ENCODE measurements at places on chromosomes 5 and 9.

DNA sequence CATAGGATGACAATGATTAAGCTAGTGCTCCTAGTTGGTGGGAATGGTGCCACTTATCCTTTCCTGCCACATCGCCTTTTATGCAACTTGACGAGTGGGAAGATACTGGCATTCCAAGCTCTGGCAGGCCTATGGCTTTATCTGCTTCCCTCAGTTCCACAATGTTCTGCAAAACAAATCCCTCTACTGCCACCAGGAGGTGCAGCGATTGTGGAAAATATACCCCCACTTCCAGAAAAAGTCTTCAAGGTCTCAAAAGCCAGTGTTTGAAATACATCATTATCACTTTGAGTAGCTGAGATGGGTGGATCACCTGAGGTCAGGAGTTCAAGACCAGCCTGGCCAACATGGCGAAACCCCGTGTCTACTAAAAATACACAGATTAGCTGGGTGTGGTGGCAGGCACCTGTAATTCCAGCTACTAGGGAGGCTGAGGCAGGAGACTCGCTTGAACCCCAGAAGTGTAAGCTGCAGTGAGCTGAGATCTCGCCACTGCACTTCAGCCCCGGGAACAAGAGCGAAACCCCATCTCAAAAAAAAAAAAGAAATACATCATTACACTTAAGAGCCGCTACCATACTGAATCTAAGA, 3.4 kb downstream of the CLINT1 start:
- DNase-seq: peak; percentile 75

DNA sequence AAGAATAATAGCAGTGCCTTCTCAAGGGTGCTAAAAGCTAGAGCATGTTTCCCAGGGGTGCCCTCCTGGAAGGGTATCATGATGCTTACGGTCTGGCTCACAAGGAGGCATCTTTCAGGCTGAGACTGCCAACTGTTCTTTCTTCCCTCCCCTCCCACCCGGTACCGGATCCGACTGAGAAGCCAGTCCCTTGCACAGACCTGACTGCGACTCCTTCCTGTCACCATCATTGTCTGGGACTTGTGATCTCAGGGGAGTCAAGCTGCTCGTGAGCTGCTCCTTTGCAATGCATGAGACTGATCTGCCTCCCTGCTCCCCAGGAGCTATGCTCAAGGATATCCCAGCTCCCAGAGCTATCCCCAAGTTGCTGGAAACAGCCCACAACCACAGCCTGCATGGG, 170.8 kb downstream of the GADD45G start:
- DNase-seq: no peak

DNA sequence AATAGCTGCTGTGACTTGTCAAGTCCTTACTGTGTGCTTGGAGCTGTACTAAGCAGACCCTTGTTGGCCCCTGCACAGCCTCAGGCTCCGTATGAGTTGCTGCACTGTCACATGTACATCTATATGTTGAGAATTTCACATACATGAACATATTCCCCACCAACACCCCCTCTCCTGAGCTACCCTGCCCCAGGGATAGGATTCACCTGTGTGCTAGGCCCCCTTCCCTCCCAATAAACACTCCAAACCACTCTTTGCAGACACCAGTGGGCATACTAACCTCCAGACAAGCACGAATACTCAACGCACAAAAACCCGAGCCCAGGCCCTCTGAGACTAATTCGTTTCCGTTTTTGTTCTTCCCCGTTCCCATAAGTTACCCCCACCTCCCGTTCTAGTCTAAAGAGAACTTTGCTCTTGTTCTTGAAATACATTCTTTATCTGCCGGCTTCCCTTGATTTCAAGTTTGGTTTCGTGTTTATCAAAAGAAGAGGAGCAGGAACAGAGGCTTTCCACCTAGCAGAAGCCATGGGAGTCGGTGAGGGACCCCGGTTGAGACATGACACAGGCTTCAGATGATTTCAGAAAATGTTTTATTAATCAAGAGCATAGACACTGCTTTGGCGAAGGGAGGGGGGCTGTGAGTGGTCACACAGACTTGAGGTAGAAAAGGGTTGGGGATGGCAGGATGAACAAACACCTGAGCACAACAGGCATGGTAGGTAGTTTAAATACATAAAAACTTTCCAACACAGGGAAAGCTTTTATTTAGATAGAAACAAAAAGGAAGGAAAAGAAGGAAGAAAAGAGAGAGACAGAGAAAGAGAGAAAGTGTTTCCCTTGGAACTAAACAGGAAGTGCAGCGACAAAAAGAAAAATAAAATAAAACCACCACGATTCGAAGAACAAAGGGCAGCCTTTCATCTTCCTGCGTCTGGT, 3.4 kb downstream of the HAND1 start:
- DNase-seq: peak; percentile 30

- no peak for DNase-seq
These were observed 136.7 kb downstream of the MAN2A1 start for GRCh38 chr5:109826426-109826825.

GRCh38 chr5:179415291-179416060, 70.2 kb upstream of the ADAMTS2 start:
- DNase-seq: no peak

GRCh38 chr9:73780916-73781315, 629.3 kb downstream of the ANXA1 start:
- peak; percentile 9 for DNase-seq

DNA sequence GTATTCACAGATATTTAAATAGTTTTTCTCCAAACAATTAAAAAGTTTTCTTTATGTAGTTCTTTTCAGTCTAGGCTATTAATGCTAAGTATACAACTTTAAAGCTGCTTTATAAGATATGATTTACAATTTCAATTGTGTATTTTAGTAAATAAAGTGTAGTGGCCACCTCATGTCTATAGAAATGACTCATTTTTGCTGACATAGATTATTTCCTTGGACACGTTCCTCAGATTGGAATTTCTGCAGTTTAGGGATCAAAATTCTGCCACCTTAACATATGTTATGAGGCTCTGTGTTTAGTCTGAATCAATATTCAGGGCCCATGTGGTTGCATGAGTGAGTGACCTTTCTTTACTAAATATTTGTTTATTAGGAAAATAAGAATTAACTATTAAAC, 750.2 kb downstream of the IRX1 start:
- DNase-seq: no peak

DNA sequence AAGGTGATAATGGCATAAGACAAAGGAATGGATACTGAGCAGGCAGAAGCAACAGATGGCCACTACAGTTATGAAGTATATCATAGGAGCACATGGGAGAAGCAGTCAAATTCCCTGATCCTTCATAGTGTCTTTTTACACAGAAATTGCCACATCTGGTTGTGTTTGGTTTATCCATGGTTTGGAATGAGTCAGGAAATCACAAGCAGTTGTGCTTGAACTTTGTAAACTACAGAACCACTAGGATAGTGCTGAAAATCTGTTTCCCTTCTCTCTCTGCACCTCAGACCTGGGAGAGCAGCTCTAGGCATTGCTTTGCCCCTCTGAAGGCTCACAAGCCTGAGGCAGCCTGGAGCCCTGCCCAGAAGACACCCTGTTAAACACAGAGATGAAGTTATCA, 134.0 kb downstream of the DMRT2 start:
- DNase-seq: no peak

DNA sequence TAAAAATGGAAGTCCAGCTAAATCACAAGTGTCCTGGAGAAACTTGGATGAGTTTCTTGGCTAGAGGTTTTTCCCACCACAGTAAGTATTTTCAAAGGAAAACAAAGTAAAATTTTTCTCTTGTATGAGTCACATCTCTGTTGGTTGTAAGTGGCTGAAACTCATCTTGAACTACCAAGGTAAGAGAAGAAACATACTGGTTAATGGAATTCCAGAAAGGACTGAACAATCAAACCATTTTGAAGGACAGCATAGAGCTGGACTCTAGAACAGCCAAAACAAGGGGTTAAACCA, 102.8 kb upstream of the CDKN2B start:
- no peak for DNase-seq

GRCh38 chr5:61525512-61526206, 193.6 kb downstream of the ZSWIM6 start:
- no peak for DNase-seq

GRCh38 chr9:38443181-38443580, 18.9 kb upstream of the IGFBPL1 start:
- no peak for DNase-seq

DNA sequence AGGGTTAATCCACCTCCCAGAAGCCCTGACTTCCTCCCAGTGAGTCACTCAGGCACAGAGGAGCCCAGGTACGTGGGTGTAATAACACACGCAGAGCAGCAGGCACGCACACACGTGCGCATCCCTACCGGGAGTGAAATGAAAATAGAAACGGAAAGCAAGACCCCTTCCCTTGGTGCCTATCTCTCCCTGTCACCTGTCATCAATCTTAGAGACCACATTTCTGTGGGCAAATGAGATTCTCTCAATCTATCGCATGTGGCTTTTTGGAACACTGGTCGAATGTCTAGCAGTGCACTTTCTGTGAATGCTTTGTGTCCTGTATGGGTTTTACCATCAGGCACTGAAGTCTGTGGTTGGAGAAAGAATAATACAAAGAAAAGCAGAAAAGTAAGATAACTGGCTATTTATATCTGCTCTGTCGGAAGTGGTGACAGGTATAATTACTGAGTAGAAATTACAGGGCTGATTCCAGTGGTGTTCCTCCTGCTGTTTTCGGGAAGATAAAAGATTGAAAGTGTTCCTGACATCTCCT, 137.7 kb upstream of the GRIA1 start:
- DNase-seq: no peak

DNA sequence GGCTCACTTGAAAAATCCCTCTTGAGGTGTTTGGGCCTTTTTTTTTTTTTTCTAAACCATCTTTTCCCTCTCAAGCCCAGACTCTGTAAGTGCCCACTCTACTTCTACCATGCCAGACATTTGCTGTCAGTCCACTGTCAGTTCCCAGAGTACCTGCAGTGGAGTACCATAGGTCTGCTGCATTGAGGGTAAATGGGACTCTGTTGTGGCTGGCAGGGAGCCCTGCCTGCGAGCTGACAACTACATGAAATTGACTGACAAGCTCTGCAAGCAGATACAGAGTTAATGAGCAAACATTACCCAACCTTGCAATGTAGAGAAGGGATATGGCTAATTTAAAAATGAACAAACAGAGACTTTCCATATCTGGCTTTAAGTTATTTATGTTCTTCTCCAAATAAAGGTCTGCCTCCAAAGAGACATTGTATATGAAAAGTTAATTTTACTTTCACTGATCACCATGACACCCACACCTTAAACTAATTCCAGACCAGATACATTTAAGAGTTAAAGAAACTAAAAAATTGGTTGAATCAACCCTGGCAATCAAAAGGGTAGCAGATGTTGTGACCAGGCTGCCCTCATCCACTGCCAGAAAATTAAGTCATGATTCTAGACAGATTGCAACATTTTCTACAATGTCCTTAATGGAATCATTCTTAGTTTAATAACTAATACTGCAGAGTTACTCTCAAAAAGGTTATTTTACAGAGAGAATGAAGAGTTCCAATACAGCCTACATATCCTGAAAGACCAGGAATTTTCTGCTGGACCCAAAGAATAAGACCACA, 100.4 kb upstream of the PAM start:
- DNase-seq: no peak

GRCh38 chr5:88676637-88677375, 206.2 kb downstream of the MEF2C start:
- DNase-seq: no peak

- peak; percentile 75 for DNase-seq
These were observed 25.0 kb upstream of the ERMP1 start for GRCh38 chr9:5857928-5858327.

GRCh38 chr9:13109781-13110180, 169.7 kb downstream of the MPDZ start:
- DNase-seq: no peak
